Stimulated activated CD8-positive, alpha-beta memory T cell treated with anti-CD3 and anti-CD28 coated beads, Interleukin-2, amount 100 ng/mL, for 48 hours (primary cell): ENCODE measurements at places on chromosomes 3 and 15.

DNA sequence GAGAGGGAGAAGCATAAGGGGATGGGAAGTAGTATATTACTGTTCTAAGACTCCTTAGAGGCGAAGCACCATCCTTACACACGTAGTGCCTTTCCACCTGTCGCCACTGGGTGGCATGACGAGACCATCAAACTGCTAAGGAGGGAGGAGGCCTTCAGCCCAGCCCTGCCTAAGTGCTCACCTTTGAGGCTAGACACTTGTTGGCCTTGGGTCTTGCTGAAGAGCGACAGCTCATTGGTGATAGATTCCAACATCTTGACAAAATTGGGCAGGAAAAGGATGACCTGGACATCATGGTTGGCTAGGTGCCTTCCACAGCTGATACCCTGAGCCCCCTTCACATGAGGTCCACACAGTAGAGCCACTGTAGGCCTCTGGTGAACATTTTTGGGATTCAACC is 19.6 kb downstream of the CLK3 start:
- peak; percentile 46 for DNase-seq

DNA sequence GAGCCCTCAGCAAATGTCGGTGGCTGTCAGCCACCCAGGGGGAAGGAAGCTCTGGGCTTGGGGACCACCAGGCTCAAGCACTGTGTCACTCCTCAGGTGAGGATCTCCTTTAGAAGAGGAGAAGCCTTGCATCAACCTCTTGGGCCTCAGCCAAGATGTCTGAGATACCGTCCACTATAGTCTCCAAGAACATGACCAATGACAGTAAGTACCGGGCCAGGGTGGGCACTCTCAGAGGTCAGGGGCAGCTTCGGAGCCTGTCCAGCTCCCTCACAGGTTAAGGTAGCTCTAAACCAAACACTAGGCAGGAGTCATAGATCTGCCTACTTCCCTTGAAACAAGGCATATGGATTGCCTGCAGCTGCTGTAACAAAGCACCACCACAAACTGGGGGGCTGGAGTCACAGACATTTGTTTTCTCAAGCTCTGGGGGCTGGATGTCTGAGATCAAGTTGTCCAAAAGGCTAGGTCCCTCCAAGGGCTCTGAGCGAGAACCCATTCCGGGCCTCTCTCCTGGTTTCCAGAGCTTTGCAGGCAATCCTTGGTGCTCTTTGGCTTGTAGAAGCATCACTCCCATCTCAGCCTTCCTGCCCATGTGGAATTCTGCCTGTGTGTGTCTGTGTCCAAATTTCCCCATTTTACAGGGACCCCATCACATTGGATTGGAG is 1.3 kb downstream of the CFAP100 start:
- no peak for DNase-seq

- DNase-seq = no peak
These were observed 17.5 kb downstream of the CIDEC start for GRCh38 chr3:9862391-9863057.

- DNase-seq = no peak
These were observed 83.6 kb downstream of the SLC7A14 start for GRCh38 chr3:170502297-170502696.

DNA sequence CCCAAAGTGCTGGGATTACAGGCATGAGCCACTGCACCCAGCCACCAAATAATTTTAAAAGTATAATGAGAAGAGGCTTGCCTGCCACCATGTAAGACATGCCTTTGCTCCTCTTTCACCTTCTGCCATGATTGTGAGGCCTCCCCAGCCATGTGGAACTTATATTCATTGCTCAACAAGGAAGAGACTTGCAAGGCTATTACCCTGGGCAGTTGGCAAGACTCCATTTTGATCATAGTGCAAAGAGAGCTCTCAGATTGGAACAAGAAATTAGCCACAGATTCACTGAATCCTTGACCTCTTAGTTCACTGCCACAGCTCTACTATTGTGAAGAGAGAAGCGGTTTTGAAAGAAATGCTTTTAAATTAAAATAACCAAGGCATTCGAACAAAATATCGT is 6.1 kb downstream of the SCAP start:
- no peak for DNase-seq

DNA sequence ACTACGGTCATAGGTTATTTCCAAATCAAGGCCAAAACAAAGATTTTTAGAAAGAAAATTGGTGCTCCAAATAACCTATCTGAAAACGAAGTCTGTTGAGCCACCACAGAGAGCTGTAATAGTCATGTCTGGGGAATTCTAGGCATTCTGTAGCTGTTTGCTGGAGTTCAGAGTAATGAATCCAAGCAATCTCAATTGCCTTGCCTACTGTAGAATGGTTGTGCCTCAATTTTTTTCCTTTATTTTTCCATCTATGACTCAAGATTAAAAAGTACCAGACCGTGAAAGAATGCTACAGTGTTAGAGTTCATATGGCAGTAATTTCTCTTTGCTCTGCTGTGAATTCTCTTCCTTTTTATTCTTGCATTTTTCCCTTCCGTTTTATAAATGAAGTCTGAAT is 1007.2 kb upstream of the ALCAM start:
- DNase-seq = no peak

- no peak for DNase-seq
These were observed 49.2 kb downstream of the KCNMB2 start for GRCh38 chr3:178585454-178585853.

DNA sequence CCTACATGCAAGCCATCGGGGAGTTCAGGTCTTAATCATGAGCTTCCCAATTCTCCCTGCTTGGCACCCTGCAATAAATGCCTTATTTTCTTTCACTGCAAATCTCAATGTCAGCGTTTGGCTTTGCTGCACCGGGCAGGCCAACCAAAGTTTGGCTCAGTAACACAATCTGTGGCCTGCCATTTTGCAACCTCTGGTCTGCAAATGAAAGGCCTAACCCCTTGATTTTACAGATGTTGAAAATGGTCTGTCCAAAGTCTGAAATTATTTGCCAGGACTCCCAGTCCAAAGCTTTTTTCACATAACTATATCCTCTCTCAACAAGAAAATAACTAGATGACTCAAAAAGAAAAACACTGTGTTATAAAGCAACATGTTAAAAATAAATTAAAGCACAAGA is 34.0 kb upstream of the LEKR1 start:
- DNase-seq = no peak
